ENCODE measurements at places on chromosomes 1 and 21. TPM values are rescaled to one million over a fixed set of nuclear protein-coding genes. Genes with fewer than 3 reads are reported as not detected.

Gene CFHR1
- not detected for total RNA-seq

GRCh38 chr1:236753964-236754363 is 41.1 kb upstream of the MTR start:
- H3K36me3 ChIP-seq, result no peaks in the 10 kb centered on the region
- H3K4me1 ChIP-seq, result no peaks in the 10 kb centered on the region
- peaks cover 1% of the 10 kb centered on the region for H3K27me3 ChIP-seq
- DNase-seq, result no peak
- H3K4me3 ChIP-seq, result no peak overlapping the region

GRCh38 chr1:53547231-53547790 is 88.1 kb downstream of the DMRTB1 start:
- H3K36me3 ChIP-seq, result no peaks in the 10 kb centered on the region
- no peak for DNase-seq
- H3K27ac ChIP-seq, result no peak overlapping the region
- H3K4me3 ChIP-seq, result no peak overlapping the region

DNA sequence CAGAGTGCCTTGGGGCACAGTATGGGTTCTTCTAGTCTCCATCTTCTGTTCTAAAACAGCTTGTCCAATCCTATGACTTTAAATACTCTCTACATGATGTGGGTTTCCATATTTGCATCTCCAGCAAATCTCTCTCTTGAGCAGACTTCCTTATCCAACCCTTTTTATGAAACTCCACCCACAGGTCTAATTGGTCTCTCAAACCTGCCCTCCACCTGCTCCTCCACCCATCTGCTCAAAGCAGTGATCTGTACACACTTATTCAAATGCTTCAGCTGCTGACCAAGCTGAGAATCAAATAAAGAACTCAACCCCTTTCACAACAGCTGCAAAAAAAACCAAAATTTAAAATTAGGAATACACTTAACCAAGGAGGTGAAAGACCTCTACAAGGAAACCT is 11.5 kb downstream of the MCOLN2 start:
- H3K36me3 ChIP-seq, result peaks cover 47% of the 10 kb centered on the region
- no peak overlapping the region for H3K27ac ChIP-seq
- H3K4me1 ChIP-seq, result peaks cover 40% of the 10 kb centered on the region
- H3K27me3 ChIP-seq, result no peaks in the 10 kb centered on the region
- no peak overlapping the region for H3K4me3 ChIP-seq

All from activated CD4-positive, alpha-beta T cell treated with anti-CD3 and anti-CD28 coated beads, Interleukin-2, amount 10 ng/mL, durations not matched to agents 24 days and 14 days (primary cell).